Stimulated activated CD4-positive, alpha-beta T cell treated with anti-CD3 and anti-CD28 coated beads, Interleukin-1b, Interleukin-23, amount 100 ng/mL, for 4 hours (primary cell): ENCODE measurements at places on chromosomes 3 and 15.

GRCh38 chr3:73708956-73709355 lies 84.2 kb upstream of the PDZRN3 start:
- no peak for DNase-seq

- no peak for DNase-seq
These were observed 215.2 kb downstream of the OSBPL10 start for GRCh38 chr3:31765871-31766270.

GRCh38 chr15:98666841-98667240 lies 18.5 kb downstream of the IGF1R start:
- no peak for DNase-seq

DNA sequence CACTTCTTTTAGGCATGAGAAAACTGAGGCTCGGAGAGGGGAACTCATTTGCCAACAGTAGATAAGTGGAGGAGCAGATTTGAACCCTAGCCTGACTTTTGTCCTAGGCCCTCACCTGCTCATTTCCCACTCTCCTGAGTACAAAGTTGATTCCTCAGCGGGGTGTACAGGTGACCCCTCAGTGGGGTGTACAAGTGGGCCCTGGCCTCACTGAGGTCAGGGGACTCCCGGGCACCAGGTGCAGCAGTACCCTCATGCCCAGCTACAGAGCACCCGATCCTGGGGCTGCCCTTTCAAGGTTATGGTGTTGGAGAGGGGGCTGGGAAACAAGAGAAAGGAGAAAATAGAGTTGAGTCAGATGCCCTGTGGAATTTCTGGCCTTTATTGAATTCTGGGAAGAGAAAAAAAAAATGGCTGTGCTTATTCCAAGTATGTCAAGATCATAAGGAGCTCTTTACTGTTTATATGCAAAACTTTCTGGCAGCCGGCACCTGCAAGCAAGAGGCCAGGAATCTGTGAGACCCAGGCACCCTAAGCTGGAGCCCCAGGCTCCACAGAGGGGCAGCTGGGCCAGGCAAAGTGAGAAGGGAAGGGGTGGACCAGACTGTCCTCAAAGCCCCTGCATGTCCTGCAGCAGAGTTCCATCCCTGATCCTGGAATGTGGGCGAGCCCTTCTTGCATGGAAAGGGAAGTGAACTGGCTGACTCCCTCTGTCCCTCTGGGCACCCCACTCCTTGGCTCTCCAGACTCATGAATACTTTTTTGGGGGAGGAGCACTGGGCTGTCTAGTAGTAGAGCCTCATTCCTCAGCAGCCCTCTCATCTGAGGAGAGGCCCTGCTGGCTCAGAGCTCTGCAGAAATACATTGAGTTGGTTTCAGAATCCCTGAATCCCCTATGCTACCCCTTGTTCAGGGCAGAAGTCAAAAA lies 43.1 kb downstream of the AMOTL2 start:
- no peak for DNase-seq

- no peak for DNase-seq
These were observed 211.6 kb upstream of the LRRN1 start for GRCh38 chr3:3587647-3587972.

GRCh38 chr15:88890495-88890894 lies 4.8 kb downstream of the HAPLN3 start:
- DNase-seq: no peak

GRCh38 chr3:195549931-195550519 lies 6.9 kb upstream of the PPP1R2 start:
- peak; percentile 52 for DNase-seq

GRCh38 chr15:85581495-85581894 lies 201.1 kb downstream of the AKAP13 start:
- DNase-seq: no peak

DNA sequence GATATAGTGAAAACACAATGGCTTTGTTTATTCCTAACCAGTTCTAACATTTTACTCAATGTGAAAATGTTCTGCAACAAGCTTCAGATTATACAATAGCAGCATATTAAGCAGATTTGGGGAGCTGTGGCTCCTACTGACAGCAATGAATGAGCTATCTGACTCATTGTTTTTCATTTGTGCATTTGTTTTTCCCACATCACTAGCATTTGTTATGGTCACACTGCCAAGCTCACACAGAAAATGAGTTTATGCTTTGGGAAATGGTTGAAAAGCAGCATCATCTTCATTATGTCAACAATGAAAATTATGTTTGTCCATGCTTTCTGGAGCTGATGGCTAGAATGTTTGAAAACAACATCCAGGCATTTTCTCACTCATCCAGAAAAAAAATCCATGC lies 53.5 kb downstream of the ZPLD1 start:
- DNase-seq: no peak

DNA sequence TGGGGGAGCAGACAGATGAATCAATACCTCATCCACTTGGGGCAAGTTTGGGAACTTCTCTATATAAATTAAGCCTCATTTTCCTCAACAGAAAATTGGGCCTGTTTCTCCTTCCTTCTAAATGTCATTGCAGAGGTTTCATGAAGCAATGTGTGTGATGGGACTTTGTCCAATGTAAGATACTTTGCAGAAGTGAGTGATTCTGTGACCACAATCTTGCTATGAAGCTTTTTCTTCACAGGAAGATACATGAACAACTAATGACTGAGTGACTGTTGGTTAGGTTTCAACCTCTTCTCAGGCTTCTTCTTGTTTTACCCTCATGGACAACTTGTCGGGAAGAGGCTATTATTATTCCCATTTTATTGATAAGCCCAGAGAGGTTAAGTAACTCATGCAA lies 11.0 kb downstream of the TMEM45A start:
- DNase-seq: no peak

DNA sequence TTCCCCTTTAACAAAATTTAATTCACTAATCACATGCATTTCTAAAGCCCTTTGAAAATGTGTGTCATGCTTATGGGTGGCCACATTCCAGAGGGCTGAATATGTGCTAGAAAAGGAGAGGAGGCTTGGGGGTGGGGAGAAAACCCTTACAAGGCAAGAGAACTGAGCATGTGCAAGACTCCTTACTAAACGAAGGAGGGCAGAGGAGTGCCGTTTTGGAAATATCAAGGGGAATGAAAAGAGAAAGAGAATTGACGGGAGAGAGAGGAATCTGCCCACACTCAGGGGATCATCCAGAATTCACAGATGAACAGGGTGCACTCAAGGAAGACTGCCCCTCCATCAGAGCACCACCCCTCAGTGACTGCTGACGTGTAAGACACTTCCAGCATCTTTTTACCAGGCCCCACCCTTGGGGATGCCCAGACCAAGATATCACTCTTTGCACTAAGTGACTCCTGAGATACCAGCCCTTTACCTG lies 37.9 kb upstream of the TSC22D2 start:
- DNase-seq: no peak

GRCh38 chr3:114764056-114764492 lies 383.0 kb downstream of the ZBTB20 start:
- DNase-seq: no peak

GRCh38 chr15:73322665-73323373 lies 45.9 kb downstream of the HCN4 start:
- no peak for DNase-seq

- no peak for DNase-seq
These were observed 43.7 kb downstream of the SLC12A8 start for GRCh38 chr3:125168711-125169393.

GRCh38 chr15:91924837-91925495 lies 71.5 kb downstream of the SLCO3A1 start:
- DNase-seq: no peak

DNA sequence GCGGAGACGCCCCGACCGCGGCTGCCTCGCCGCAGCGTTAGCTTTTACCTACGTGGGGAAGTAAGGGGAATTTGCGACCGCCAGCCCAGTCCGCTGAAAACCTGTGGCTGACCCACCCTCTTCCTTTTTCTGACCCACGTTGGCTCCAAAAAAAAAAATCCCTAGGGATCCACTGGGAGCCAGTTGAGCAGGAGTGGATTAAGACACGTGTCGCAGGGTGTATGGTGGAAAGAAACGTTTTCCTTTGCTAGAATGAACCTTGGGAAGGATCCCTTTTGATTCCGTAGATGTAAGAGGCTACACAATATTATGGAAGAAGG lies 575 bp upstream of the PCYT1A start:
- DNase-seq: no peak

GRCh38 chr3:62479326-62479725 lies 106.0 kb upstream of the FEZF2 start:
- no peak for DNase-seq

- no peak for DNase-seq
These were observed 22.0 kb downstream of the CGNL1 start for GRCh38 chr15:57398336-57398735.

- DNase-seq: no peak
These were observed 3.1 kb downstream of the FOXL2NB start for GRCh38 chr3:138950006-138950644.

DNA sequence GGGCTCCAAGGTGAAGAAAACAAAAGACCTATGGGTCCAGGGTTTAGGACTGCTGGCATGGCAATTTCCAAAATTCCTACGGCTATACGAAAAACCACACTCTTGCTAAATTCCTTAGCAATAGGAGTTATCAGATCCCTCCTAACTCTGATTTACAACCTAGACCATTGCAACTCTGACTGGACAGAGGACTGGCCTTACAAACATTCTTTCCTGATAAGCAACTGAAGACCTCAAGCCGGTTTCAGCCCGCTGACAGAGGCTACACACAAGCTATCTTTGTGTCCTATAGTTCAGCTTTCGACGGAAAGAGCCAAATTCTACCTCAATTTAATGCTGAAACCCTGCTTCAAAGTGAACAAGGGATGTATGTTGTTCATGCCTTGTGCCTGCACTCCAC lies 38.3 kb upstream of the AGBL1 start:
- no peak for DNase-seq

DNA sequence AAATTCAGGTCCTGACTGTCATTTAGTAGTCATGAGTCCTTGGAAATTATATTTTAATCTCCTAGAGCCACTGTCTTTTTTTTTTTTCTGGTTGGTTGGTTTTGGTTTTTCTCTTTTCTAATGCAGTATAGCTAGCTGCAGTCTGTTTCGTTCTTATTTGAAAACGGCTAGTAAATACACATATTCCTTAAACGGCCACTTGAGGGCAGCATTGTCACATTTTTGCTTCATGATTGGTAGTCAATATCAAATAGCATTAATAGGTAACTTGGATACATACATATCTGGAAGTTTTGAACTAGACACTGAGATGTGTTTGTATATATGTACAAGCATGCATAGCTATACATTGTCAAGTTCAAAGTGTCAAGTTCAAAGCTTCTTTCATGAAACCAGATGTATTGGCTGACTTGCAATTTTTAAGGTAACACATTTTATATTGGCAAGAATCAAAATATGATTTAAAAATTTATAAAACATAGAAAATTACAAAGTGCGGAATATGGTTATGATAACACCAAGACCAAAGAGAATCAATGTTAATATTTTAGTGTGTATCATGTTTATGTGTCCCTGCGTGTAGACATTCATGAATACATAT lies 22.5 kb downstream of the GABRA5 start:
- peak; percentile 16 for DNase-seq

DNA sequence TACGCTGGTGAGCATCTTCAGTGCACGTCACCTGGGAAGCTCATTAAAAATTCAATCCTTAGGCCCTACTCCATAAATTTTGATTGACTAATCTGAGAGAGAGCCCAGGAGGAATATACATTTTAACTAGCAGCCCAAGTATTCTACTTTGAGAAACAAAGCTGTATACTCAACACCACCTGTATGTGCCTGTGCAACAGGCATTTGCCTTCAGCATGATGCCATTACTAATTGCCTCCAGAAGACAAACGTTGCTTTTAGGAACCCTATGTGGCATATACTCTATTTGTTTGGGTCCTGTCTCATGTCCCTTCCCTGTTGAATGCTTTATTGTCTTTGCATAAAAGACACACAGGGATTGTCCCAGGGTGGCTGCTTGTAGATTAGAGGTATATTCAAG lies 7.7 kb downstream of the ASTE1 start:
- no peak for DNase-seq

DNA sequence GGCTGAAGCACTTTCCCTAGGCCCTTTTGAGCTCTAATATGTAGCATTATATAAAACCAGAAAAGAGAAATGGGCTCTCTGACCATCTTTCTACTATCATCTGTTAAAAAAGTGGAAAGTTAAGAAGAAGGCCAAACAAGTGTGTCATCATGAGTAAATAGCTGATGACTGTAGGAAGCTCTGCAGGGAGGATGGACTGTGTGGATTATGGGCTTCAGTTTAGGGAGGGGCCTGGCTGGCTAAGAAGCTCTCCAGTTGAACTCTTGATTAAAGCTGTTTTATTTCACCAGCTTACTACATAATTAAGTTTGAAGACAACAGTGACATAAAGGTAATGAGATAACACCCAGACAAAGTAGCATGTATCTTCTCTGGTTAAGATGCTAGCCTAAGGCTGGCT lies 30.6 kb downstream of the INTS14 start:
- no peak for DNase-seq

DNA sequence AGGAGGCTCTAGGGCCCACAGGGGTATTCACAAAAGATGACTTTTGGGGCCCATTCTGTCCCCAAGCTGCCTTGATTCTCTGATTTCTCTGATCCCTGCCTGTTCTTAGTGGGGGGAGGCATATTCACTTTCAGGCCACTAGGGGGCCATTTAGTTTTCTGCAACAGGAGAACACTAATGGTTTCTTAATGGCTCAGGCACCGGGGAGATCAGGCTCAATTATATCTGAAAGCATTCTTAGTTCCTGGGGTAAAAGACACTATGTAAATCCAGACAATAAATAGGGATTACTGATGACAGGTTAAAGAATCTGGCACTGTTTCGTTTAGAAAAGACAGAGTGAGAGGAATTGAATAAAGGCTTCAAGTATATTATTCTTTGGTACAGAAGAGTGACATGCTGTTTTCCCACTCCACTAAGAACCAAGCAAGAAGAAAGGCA lies 2.5 kb upstream of the INAFM2 start:
- no peak for DNase-seq

DNA sequence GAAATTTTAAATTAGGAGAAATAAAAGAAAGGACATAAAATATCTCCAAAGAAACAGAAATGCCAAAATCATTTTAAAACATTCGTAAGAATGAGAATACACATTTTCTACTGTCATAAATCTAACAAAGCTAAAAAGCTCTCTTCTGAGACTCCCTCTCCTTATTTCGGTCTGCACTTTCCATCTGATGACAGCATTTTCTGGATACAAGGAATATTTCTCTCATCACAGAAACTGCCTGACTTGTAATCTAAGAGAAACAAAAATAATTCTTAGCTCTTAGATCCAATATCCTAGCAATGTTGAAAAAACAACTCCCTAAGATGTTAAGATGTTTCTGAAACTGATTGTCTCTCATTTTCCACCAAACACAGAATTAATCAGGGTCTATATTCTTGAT lies 93.5 kb downstream of the PEAK1 start:
- DNase-seq: no peak

DNA sequence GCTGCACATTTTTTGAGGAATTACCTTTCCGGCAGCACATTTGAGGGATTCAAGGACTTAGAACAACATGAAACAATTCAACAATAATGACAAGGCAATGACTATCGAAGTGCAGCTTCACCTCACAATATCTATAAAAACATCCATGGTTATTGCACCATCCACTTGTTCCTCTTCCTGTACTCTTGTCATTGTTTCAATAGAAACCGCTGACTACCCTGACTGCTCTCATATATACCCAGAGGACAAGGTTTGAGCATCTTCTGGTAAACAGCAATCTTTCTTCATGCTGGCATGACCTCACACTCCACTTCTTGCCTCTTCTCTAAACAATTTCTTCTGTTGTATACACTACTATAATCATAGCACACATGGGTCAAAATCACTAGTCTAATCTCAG lies 864.9 kb downstream of the FHIT start:
- no peak for DNase-seq

GRCh38 chr3:185311991-185312390 lies 50.9 kb upstream of the MAP3K13 start:
- no peak for DNase-seq
